ENCODE measurements at places on chromosomes 13 and 19.

- no peak for DNase-seq
Observed at GRCh38 chr13:110624766-110625756, 9.7 kb downstream of the NAXD start.

GRCh38 chr13:63497601-63498000, 2082.0 kb upstream of the PCDH20 start:
- no peak for DNase-seq

GRCh38 chr19:45161738-45162607, 1.2 kb upstream of the NKPD1 start:
- DNase-seq = no peak

DNA sequence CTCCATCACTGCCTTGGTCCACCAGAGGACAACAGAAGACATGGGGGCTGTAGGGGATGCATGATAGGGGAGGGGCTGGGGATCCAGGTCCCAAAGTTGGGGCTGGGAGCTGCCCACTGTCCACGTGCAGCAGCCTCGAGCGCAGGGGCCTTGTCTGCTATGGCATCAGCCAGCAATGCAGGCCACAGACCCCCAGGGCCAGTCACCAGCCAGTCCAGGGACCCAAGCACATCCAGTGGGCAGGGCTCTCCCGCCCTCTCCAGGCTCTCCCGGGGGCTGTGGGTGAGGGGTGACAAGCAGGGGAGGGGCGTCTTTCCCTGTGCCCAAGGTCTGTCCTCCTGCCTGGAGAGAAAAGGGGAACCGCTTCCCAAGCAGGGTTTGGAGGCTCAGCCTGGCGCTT, 32.8 kb downstream of the PEPD start:
- DNase-seq = no peak

GRCh38 chr19:13154911-13155471, 4.8 kb downstream of the IER2 start:
- DNase-seq = no peak

GRCh38 chr13:105625691-105626090, 909.8 kb downstream of the EFNB2 start:
- no peak for DNase-seq

GRCh38 chr13:41774605-41775218, 186.2 kb downstream of the VWA8 start:
- DNase-seq = no peak

- no peak for DNase-seq
Observed at GRCh38 chr13:92384410-92384809, 842.2 kb upstream of the GPC6 start.

GRCh38 chr19:54905421-54905802, 536 bp upstream of the NCR1 start:
- no peak for DNase-seq

DNA sequence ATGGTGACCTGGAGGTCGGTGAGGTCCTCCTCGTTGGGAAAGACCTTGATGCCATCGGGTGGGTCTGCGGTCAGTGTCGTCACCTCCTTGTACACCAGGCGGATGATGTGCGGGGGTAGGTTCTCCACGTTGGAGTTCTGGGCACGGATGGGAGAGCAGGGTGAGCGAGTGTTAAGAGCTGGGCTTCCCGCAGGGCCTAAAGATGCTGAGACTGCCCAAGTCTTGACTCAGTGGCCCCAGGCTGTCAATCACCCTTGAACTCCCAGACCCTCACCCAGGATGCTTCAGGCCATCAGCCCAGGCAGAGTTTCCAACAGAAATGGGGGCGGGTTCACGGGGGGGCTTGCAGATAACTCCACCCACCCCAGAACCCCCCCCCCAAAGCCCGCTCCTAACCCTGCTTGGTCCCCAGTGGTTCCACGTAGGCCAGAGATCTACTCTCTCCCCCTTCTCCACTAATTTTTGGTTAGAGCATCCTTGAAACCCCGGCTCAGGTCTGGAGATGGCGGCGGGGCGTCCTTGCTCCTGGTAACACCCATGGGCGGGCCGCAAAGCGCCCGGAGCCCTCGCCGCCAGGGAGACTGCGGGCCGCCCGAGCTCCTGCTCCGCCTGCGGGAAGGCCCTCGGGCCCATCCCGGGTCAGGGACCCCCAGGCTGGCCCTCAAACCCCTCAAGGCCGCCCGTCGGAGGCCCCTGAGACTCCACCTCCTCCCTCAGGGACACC, 600 bp downstream of the UBE2S start:
- DNase-seq = no peak

GRCh38 chr19:12543855-12544254, 7.4 kb downstream of the ZNF564 start:
- DNase-seq = no peak

- DNase-seq = no peak
Observed at GRCh38 chr13:80533175-80533574, 192.2 kb upstream of the SPRY2 start.

GRCh38 chr13:113533161-113533840, 42.8 kb upstream of the DCUN1D2 start:
- DNase-seq = no peak

DNA sequence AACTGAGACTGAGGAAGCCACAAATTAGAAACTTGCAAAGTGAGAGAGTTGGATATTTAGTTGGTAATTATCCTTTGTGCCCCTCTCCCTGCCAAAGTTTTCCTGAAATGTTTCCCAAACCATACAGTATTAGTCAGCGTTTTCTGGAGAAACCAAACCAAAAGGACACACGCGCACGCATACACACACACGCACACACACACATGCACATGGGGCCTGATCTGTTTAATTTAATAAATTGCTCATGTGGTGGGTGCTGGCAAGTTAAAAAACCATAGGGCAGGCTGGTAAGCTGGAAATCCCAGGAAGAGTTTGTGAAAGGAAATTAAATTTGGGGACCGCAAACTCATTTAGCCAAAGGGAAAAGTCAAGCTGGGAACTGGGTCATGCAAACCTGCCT, 11.7 kb upstream of the CYSLTR2 start:
- DNase-seq = no peak

DNA sequence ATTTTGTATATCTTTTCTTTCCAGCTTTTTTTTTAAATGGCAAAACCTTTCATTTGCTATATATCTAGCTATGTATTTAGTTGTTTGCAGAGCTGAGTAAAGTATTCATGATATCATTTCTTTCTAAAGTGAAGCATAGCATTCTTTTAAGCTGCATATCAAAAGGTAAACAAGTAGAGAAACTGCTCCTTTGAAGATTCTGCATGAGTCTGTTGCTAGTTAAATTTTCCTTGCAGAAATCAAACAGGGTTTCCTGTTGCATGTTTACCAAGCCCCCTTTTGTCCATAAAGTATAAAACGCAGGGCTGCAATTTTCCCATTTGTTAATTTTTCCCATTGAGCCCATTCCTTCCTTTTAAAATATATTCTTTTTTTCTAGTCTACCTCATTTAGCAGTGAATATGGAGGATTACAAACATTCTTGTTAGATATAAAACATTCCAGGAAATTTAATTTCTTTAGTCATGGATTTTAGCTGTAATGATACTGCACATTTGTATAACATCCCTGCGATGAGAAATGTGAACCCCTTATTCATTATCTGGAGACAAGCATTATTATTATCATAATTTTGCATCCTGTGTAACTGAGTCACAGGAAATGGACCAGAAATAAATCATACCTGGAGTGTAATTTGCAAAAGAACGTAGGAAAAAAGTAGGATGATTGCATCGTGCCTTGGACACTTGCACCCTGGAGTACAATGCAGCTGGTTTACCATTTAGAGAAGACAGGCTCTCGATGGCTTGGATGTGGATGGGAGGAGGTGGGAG, 110.9 kb upstream of the ARGLU1 start:
- DNase-seq = no peak

- DNase-seq = no peak
Observed at GRCh38 chr13:106609116-106609515, 41.2 kb upstream of the ARGLU1 start.

DNA sequence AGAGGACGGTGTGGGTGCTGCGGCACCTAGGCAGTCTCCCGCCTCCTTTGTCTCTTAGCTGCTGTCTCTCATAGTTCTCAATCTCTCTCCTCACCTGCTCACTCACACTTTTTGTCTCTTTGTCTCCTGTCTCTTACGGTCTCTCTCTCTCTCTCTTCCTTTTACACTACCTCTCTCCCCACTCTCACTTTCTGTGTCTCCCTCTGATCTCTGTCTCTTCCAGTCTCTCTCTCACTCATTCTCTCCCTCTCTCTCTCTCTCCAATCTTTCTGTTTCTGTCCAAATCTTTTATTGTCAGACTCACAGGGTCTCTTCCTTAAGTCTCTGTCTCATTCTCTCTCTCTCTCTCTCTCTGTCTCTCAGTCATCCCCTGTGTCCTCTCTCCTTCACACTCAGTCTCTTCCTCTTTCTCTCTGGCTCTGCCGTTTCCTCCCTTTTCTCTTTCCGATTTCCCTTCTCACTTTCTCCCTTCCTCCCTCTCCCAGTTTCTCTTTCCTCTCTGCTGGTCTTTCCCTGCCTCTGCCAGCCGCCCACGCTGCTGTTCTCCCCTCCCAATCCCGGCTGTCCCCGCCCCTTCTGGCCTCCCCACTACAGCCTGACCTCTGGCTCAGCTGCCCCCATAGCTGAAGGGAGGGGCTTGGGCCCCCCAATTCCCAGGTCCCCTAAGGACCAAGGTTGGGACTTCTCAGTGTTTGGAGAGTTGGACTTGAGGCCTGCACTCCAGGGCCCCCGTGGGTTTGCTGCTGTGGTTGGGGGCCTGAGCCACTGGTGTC, at the start of gene PLEKHA4:
TSS of gene PLEKHA4 (minus strand) at position 504 of the 773 bp plus-strand sequence. CDS start 997 bp downstream, outside the sequence.
- DNase-seq = no peak

DNA sequence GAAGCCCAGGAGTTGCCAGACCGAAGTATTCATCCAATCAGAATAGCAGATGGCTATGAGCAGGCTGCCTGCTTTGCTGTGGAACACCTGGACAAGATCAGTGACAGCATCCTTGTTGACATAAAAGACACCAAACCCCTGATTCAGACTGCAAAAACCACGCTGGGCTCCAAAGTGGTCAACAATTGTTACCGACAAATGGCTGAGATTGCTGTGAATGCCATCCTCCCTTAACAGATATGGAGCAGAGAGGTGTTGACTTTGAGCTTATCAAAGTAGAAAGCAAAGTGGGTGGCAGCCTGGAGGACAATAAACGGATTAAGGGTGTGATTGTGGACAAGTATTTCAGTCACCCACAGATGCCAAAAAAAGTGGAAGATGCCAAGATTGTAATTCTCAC, 250.3 kb upstream of the OBI1 start:
- DNase-seq = no peak

DNA sequence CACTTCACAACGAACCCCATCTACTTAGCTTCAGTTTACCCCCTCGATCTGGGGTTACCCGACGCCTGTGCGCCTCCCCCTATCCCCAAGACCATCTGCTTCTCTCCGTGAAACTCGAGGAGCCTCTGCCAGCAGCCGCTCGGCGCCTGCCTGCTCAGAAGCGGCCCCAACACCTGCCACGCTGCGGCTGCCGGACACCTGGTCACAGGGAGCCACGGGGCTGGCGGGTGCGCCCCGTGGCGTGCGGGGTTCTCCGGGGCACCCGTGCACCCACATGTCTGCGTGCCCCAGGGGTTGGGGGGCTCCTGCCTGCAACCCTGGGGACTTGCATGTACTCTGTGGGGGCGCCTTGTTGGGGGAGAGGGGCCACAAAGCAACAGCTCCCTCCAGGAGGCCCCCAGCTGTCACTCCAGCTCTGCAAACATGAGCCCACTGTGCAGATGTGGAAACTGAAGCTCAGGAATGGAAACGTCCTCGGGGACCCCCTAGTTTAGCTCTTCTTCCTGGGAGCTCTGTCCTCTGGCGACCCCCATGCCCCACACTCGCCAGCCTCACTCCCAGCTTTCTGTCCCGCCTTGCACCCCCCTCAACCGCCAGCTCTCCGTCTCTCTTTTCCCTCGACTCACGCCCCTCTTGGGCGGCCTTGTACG, 7.0 kb upstream of the SEMA6B start:
- no peak for DNase-seq

DNA sequence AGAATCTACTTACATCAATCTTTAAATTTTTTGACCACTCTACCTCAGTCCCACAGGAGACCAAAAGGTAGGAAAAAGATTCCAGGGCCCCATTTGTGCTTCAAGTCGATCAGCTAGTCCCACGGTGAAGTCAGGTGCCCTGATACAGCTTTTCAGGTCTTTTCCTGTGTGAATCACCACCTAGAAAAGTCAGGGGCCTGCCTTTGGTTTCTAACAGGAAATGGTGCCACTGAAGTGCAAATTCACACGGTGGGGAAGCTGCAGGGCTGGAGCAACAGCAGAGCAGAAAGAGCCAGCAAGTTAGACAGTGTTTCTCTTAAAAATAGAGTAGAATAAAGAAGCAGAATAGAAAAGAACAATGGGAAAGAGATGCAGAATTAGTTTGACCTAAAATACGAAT, 107.5 kb downstream of the KLF12 start:
- no peak for DNase-seq

DNA sequence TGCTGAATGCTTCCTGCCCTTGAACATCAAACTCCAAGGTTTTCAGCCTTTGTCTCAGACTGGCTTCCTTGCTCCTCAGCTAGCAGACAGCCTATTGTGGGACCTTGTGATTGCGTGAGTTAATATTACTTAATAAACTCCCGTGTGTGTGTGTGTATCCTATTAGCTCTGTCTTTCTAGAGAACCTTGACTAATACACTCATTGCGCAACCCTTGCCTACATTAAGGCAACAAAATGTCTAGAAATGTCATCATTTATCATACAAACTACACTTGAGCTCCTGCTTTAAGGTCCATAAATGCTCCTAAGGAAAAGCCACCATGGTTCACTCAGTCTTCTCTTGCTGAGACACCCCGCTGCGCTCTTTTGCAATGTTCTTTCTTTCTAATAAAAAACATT, 2861.0 kb downstream of the PCDH9 start:
- DNase-seq = no peak

DNA sequence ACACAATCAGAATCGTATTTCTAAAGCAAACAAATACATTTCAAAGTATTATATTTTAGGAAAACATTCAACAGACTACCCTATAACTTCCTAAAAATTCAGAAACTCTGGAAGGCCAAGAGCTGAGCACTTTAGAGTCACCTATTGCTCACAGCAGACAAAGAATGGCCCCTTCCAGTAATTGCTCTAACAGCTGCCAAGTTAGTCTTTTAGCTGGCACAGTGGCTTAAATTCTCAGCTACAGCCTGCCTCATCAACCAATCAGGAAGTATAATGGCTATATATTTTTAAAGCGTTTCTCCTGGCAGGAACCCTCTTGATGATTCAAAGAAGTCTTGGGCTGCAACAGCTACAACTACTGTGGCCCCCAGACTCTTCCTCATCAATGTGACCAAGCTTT, 14.9 kb upstream of the SLITRK5 start:
- no peak for DNase-seq

- no peak for DNase-seq
Observed at GRCh38 chr13:73800011-73800410, 334.2 kb downstream of the KLF12 start.

Measured in NCI-H187 (cell line).